ENCODE measurements at places on chromosomes 3 and 15.

GRCh38 chr3:38131621-38132369 is 5.1 kb downstream of the ACAA1 start:
- DNase-seq: peak; percentile 39

GRCh38 chr3:184785890-184786279 is 26.1 kb upstream of the VPS8 start:
- no peak for DNase-seq

DNA sequence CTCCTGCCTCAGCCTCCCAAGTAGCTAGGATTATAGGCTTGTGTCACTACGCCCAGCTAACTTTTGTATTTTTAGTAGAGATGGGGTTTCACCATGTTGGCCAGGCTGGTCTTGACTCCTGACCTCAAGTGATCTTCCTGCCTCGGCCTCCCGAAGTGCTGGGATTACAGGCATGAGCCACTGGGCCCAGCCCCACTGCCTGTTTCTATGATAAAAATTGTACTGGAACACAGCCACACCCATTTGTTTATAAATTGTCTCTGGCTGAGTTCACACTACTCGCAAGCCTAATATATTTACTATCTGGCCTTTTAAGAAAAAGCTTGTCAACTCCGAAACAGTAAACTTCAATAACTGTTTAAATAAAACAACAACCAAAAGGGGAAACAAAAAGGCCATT is 309.4 kb upstream of the WNT5A start:
- no peak for DNase-seq

GRCh38 chr3:73603762-73604171 is 21.0 kb downstream of the PDZRN3 start:
- peak; percentile 71 for DNase-seq

- DNase-seq: no peak
These were observed 11.3 kb downstream of the TBC1D2B start for GRCh38 chr15:78065973-78066946.

GRCh38 chr3:47581422-47581821 is 2.8 kb upstream of the CSPG5 start:
- DNase-seq: no peak

GRCh38 chr3:12187448-12188327 is 29.0 kb upstream of the TIMP4 start:
- DNase-seq: peak; percentile 61

- no peak for DNase-seq
These were observed 131.3 kb downstream of the TJP1 start for GRCh38 chr15:29690765-29691475.

GRCh38 chr3:190644766-190645165 is 130.9 kb downstream of the IL1RAP start:
- peak; percentile 45 for DNase-seq

DNA sequence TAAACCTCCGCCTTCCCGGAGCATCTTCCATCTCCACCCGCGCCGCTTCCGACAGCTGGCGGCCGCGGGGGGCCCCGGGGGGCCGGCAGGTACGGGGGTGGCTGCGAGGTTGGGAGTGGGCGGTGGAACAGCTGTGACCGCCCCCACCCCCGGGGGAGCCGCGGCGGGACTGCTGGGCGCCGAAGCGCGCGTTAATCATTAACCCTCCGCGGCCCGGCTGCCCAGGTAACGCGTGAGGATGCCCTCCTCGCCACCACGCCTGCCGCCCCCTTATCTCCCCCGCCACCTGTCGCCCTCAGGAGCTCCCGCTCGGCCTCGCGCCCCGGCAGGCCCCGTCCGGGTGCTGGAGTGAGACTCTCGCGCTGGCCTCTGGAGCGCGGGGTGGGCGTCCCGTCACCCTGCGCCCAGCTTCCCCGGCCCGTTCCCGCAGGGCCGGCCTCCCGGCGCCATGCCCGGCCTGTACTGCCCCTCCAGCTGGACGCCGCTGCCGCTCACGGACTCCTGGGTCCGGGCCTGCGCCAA is 757 bp downstream of the VWA5B2 start:
- no peak for DNase-seq

- no peak for DNase-seq
These were observed 1.7 kb downstream of the ARPIN start for GRCh38 chr15:89910891-89911626.

DNA sequence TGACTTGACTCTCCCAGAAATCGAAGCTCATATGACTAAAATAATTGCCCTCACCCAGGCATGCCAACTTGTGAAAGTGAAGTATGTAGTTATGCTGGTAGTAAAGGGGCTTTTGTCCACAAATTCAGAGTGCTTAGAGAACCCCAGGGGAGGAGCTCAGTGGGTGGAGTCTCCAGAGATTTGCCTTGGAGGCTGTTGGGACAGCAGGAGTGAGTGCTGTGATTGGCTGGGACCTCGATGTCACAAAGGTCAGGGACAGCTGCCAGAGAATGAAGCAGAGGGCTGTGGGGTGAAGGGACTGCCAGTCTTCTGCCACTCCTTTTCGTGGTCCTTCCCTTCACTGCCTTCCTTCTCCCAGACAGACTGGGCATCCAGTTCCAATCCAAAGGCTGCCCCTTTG is 49.8 kb downstream of the ZNF445 start:
- DNase-seq: no peak

DNA sequence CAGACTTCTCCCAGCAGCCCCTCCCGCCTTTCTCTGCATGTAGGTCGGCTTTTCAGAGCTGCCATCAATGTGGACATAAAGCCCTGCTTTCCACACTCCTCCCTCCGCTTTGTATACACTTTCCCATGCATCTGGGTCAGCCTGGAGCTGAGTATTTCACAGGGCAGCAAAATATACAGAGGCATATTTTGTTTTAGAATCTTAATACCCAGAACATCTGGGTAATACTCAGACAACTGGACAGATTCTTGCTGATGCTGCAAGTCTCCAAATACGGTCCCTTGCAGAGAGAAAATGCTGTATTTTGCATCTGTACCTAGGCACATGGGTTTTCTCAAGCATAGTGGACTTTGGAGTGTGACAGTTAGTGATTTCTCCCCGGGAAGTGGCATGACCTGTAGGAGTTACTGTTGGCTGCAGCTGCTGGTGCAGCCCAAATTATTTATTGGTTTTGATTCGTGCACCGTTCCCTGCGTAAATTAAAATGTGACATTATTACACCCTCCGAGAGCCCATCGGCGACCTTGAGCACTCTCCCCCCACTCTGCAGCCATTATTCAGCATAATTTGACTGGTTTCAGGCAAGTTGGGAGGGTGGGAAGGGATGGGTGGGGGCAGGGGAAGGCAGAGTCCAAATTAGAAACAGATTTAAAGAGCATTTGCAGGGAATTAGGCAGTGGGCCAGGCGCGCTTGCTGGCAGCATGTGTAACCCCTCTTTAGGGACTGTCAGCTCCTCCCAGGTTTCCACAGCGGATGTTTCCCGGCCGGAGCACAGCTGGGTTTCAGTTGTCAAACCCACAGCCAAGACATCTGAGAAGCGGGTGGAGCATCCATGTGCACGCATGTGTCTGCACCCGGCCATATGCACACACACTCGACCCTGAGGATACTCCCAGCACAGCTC is 100.8 kb downstream of the CPN2 start:
- DNase-seq: no peak

DNA sequence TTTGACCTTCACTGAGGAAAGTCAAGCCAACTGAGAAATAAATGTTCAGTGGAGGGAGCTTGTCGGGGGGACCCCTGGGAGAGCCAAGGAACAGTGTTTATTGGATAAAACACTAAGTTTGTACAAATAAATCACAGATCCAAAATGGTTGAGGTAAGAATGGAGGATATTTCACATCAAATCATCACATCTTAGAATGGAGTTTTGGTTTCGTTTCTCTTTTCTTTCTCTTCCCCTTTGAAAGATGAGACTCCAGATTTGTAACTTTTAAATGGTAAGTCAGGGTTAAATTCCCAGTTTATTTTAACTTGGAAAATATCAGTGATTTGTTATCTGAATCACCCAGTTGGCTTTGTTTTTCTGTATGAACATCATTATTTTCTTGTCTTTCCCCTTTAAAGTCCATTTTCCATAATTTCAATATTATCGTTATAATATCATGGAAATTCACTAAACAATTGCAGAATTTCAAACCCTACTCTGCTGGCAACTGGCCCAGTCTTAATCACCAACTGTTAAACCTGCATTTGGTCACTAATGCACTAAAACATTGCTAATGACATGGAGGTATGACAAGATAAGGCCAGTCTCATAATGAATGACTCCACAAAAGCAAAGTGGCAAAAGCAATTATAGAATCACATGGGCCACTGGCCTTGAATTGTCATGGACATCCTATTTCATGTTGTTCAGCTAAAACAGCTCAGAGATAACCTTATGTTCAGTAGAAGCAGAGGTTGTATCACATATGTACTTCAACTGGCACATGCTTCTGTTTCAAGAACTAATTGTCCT is 295.1 kb downstream of the SHOX2 start:
- DNase-seq: no peak

DNA sequence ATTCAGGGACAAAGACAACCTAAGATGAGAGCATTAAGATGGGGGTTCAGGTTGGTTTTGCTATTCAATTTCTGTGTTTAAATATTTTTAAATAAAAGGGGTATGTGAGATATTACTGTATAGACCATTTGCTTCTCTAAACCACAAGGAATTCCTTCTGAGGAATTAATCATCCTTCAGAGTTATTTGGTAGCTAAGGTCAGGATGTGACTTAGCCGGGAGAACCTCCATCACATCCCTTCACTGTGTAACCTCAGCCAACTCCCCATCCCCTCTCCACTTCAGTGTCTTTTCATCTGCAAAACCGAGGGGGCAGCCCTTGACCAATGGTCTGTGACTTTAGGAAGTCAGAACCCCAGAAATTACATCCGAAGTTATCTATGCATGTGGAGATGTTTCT is 48.7 kb upstream of the SKOR1 start:
- DNase-seq: peak; percentile 54

DNA sequence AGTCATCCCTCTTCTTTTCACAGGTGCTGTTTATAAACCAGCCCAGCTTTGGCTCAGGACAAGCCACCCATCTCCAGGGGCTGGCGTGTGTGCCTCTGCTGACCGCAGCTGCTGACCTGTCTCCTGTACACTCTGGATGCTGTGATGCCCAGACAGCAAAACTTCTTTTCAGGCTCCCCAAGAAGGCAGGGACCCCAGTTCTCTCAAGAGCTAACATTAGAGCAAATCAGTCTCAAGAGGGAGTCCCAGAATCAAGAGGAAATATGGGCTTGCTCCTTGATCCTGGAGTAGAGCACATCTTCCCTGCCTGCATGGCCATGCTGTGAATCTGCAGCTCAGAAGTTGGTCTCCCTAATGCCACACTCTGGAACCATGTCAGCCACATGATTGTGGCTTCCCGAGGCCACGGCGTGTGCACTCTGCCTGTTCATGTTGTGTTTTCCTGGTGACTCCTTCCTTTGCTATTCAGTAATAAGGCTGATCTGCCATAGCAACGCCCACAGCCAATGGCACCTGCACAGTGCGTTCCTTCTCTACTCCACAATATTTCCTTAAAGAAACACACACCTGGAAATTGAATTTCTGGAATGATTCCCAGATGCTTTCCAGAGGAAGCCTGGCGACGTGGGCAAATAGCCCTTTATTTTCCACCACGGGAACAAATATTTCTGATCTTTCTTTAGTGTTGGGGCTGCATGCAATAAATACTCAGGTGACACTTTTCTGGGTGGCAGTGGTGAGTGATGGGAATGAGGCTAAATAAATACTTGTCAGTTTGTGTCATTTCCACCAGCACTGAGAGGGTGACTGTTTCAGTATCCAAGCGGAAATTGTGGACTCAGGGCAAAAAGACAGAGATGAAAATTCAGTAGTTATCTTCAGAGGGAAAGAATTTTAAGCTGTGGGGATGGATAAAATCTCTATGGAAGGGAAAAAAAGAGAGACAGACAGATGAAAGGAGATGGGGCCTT is 21.9 kb upstream of the THSD4 start:
- peak; percentile 87 for DNase-seq

DNA sequence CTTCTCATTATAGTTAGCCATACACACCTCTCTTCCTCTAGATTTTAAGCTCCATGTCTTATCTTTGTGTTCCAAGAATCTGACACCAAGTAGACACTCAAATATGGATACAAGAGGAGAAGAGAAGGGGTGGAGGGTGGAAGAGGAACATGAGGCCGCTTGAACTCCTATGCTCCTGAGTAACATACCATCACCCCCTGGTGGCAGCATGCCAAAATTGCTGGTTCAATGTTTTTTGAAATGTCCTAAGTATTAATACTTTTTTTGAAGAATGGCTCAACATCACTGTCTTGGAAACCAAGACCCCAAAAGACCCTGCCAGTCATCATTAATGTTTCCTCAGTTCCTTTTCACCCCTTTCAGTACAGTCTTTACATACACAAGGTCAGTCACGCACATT is 71.8 kb upstream of the HACD2 start:
- no peak for DNase-seq

DNA sequence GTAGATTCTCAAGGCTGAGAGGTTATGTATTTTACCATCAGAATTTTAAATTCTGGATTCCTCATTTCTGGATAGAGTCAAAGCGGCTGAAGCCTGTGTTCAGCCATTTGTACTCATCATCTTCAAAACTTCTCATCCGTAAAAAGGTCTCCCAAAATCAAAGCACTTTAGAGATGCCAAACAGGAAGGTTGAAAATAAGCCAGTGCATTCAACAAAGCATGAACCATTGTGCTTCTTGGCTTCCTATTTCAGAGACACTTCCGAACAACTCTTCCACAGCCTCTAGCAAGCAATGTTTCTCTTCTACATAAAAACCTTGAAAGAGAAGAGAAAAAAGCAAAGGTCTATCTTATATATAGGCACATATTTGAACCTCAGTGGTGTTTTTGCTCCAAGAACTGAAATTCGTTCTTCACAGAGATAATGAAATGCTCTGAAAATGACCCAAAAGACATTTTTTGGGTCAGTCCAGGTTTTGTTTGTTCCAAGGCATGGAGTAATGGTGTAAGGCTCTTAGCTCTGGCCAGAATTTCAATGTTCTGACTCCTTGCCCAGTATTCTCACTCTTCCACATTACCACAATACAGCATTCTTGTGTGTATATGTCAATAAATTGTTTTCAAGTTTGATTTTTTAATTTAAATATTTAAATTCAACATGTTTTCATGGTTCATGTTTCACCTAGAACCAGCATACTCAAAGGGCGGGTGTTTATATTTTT is 163.1 kb downstream of the STAC start:
- DNase-seq: no peak

- no peak for DNase-seq
These were observed 182.2 kb downstream of the CFAP20DC start for GRCh38 chr3:58867621-58868020.

- no peak for DNase-seq
These were observed 112.4 kb upstream of the GOLGA8J start for GRCh38 chr15:29970402-29970695.

GRCh38 chr3:78589778-78590177 is 1178.0 kb downstream of the ROBO1 start:
- no peak for DNase-seq

DNA sequence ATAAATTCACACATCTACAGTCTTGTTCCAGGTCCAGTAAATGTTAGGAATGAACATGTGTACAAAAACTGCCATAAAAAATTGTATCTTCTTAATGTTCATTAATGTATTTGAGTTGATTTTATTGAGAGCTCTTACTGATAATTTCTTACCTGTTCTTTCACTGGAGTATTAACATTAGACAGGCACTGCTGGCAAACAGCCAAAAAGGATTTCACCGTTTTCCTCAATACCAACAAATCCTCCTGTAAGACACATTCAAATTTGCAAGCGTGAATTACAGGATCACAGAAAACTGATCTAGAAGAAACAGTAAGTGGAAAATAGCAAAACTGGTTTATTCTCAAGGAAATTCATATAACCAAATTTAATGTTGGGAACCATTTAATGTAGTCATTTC is 127.4 kb downstream of the PCCB start:
- no peak for DNase-seq
